Activated CD4-positive, alpha-beta T cell treated with anti-CD3 and anti-CD28 coated beads for 48 hours (primary cell): ENCODE measurements at places on chromosomes 11 and 22.

- DNase-seq: no peak
Measured at GRCh38 chr11:61488651-61489291, 19.8 kb upstream of the LRRC10B start.

DNA sequence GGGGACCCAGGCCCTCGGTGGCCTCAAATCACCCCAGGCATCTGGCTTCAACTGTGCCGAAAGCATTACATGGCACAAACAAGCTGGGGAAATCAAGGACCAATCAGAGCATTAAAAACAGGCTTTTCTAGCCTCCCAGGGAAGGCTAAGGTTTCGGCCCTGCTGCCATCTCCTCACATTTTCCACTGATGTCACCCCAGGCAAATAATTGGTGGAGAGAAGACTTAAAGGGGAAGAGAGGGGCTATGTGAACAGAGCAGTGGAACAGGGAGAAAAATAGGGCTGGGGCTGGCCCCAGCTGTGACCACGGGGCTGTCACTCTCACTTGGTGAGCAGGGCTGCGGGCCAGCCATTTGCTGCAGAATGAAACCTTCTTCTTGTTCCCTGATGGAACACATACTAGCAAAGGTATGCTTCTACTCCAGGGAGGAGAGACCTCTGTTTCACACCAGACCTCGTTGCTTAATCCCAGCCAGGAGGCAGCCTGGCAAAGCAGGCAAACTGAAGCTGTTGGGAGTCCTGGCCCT is 581.3 kb downstream of the SOX6 start:
- peak; percentile 12 for DNase-seq

DNA sequence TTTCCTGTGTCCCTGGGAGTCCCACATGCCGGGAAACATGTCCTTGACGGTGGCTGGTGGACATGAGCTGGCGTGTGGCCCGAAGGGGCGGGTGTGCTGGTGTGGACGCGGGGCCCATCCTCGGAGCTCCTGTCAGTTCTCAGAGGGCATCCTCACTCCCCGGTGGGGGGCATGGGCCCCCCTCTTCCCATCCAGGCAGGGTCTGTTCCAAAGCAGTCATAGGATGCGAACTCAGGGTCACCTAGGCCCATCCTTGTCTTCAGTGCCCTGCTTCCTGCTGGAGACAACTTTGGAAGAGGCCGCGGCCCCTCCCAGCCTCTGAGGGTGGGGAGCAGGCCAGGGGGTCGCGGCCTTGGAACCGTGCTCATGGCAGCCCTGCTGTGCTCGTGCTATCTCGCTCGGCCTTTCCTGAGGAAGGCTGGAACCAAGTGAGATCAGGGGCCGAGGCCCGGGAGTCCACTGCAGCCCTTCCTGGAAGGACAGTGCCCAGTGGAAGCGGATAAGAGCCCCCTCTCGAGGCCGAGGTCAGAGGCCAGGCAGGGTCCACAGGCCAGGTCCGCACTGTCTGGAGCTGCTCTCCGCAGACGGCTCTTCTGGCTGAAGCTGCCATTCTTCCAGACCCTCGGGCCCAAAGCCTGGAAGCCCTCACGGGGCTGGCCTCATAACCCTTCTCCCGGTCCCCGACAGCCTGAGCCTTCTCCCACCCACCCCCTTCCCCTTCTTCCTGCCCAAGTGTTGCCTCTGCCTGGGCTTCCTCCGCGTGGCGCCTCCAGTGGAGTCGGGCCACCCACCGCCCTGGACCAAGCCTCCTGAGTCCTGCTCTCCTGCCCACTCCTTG is 8.7 kb downstream of the GRK2 start:
- no peak for DNase-seq

DNA sequence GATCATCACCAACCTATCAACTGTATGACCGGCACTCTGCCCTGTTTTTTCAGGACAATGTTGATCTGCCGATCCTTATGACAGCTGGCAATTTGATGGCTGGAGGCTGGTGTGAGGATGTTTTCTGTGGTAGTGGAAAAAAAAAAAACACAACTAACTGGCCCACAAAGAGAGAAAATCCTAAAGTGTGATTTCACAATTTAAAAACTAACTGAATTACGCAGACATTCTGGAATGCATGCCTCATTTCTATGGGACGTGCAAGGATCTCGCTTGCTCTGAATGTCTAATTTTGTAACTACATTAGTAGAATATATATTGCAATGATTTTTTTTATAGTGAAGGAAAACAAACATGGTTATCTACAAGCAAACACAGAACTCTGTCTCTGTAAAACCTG is 590.5 kb downstream of the ETS1 start:
- no peak for DNase-seq

DNA sequence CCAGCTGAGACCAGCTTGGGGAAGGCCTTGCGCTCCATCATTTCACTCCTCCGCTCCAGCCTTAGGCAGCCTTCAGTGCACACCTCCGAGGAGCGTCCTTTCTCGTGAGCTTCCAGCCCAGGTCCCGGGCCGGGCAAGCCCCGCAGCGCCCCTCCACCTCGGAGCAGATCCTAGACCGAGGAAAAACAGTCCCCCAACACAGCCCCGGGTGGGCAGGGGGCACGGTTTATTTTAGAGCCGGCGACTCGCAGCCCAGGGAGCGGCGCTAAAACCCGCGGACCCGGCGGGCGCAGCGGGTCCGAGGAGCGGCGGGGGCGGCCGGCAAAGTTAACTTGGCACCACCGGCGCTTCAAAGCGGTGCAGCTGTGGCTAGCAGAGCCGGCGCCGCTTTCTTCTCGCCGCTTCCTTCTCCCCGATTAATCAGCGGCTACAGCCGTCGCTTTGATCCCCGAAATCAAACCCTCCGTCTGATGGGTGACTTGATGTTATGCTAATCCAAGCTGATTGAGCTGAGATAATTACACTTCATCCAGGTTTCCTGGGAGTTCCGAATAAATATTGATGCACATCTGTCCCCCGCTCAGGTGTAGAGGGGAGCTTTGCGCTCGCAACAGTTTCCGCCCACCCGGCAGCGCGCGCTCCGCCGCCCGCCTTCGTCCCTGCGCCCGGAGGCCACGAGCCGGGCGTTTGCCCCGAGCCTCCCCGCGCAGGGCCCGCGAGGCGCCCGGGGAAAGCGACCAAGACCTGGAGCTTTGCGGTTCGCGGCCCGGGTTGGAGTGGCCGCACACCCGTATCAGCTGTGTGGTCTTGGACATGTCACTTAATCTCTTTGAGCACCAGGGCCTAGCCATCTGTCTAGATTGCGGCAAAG is 192.7 kb downstream of the BUD13 start:
- DNase-seq: no peak
